ENCODE measurements at places on chromosomes 12 and 14. TPM values are rescaled to one million over a fixed set of nuclear protein-coding genes. Genes with fewer than 3 reads are reported as not detected.

- H3K27me3 ChIP-seq: peaks cover 11% of the 10 kb centered on the region
- no peak for DNase-seq
- H3K4me3 ChIP-seq: no peak overlapping the region
- no peaks in the 10 kb centered on the region for H3K36me3 ChIP-seq
- H3K27ac ChIP-seq: no peak overlapping the region
Measured at GRCh38 chr12:62915204-62915529, 19.8 kb downstream of the PPM1H start.

DNA sequence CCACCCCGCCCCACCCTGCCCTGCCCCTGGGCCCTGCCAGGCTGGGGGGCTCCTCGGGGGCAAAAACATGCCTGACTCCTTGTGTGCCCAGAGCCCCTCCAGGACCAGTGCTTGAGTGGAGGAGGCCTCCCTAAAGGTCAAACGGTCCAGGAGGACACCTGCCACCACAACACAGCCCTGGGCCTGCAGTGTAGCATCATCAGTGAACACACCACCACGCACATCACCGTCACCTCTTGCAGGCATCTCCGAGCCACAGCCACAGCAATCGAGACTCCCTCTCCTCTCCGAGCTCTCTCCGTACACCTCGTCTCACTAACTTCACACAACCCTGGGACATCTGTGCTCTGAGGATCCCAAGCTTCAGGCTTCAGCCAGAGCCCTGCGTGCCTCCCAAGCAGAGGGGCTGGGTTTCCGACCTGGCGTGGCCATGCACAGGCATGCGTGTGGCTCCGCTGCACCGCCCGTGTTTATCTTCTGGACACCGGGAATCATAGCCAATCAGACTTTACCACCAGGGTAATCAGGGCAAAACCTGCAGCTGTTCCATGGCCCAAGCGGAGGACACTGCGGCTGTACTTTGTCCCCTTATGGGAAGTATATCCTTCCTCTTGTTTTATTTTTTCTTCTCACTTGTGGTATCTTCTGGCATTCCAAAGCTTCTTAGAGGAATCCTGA is 6.2 kb upstream of the DIO3 start:
- H3K4me1 ChIP-seq: no peaks in the 10 kb centered on the region
- no peak overlapping the region for H3K27ac ChIP-seq
- no peak for DNase-seq
- H3K4me3 ChIP-seq: no peak overlapping the region
- no peaks in the 10 kb centered on the region for H3K36me3 ChIP-seq

The NINJ2 gene
- total RNA-seq: 3.1 TPM

The RIMBP2 gene
- total RNA-seq: not detected
